ENCODE measurements at places on chromosomes 2 and 18.

DNA sequence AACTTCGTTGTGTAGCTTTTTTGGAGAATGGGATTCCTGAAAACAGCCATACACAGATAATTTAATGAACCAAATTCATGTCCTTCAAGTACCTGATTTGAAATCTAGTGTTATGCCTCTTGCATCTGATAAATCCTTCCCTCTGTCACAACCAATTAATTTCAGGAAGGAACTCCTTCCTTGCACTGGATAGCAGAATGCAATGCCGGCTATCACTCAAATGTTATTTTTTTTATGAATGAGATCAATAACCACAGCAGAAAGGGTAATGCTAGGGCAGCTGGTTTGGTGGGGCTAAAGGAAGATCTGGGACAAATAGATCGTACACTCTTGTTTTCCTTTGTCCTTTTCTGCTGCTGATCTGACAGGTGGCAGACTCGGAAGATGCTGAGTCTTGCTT, 899.5 kb upstream of the GYPC start:
- no peak for DNase-seq

DNA sequence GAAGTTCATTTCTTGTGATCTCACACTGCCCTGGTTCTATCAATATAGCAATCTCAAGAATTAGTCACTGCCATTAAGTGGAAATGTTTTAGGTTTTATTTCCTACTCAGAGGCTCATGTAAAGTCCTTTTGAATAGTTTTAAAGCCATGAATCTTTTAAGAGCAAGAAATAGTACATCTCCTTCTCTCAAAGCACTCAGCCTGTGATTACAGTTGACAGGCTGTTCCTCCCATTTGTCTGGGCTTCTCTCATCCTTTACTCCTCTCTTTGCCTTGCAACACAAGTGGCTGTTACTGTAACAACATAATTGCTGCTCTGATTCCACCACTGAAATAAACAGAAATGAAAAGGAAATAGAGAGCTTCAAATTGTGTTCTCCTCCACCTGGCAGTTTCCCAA, 18.4 kb downstream of the GRP start:
- DNase-seq, result no peak

GRCh38 chr18:11956371-11957308, 24.7 kb upstream of the IMPA2 start:
- no peak for DNase-seq

DNA sequence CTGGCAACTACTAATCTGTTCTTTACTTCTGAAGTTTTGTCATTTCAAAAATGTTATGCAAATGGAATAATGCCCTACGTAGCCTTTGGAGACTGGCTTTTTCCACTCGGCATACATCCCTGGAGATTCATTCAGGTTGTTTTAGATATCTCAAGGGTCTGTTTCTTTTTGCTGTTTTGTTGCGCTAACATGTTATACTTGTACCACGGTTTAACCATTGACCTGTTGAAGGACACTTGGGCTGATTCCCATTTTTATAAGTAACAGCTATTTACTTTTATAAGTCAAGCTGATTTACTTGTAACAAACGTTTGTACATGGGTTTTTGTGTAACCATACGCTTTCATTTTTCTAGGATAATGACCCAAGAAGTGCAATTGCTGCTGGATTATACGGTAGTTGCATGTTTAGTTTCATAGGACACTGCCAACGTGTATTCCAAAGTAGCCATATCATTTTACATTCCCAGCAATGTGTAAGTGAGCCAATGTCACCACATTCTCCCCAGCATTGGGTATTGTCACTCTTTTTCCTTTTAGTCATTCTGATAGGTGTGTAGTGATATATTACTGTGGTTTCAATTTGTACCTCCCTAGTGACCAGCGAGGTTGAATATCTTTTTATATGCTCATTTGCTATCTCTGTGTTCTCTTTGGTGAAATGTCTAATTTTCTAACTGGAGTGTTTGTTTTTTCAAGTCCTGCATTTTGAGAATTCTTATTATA, 36.5 kb upstream of the STAT4 start:
- DNase-seq, result no peak

GRCh38 chr2:219551441-219552381, 7.9 kb downstream of the TMEM198 start:
- DNase-seq, result no peak

- DNase-seq, result peak; percentile 22
These were observed 153.5 kb downstream of the ARHGAP15 start for GRCh38 chr2:143282684-143283083.

GRCh38 chr2:17272652-17273525, 245.4 kb downstream of the RAD51AP2 start:
- no peak for DNase-seq

GRCh38 chr2:229343661-229344060, 72.6 kb upstream of the PID1 start:
- DNase-seq, result no peak

GRCh38 chr2:105325389-105325963, 4.1 kb downstream of the TGFBRAP1 start:
- no peak for DNase-seq

GRCh38 chr2:129187343-129187742, 792.1 kb upstream of the RAB6C start:
- no peak for DNase-seq

- no peak for DNase-seq
These were observed 6.5 kb downstream of the NFATC1 start for GRCh38 chr18:79402209-79402576.

DNA sequence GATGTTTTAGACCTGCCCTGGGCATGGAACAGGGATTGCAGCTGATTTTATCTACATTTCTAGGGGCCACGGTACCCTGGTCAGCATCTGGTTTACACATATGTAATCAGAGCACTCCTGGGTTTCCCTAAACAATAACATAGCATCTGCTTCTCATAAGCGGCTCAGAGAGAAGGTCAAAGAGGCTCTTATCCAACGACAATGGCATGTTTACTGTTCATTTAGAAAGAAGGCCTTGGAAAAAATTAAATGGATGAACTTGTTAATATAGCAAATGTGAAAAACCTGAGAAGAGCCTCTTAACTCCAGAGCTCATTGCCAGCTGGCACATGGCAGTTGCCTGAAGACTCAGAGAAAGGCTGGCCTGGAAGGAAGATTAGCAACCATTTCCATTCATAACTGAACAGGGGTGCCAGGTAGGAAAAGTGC, 202.8 kb upstream of the THUMPD2 start:
- DNase-seq, result no peak

DNA sequence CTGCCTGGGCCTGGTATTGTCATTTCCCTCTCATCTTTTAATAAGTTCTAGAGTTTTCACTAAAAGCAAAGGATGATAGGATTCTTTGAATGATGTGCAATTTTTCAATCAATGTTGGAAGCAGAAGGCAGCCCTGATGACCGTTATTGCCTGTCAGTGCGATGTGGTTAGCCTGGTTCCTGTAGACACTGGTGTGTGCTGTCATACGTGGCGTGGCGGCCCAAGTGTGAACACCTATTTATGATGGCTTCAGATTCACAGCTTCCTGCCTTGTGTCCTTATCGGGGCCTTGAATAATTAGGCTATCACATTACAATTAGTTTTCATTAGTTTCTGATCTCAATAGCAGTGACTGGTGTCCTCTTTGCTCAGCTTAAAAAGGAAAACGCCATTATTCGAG, 218.5 kb downstream of the TPGS2 start:
- DNase-seq, result no peak

- DNase-seq, result peak; percentile 80
These were observed 2.1 kb downstream of the CTDP1 start for GRCh38 chr18:79681484-79682387.

GRCh38 chr2:207662203-207662602, 37.0 kb upstream of the METTL21A start:
- peak; percentile 13 for DNase-seq

- DNase-seq, result no peak
These were observed 32.1 kb upstream of the PTMA start for GRCh38 chr2:231676243-231676642.

DNA sequence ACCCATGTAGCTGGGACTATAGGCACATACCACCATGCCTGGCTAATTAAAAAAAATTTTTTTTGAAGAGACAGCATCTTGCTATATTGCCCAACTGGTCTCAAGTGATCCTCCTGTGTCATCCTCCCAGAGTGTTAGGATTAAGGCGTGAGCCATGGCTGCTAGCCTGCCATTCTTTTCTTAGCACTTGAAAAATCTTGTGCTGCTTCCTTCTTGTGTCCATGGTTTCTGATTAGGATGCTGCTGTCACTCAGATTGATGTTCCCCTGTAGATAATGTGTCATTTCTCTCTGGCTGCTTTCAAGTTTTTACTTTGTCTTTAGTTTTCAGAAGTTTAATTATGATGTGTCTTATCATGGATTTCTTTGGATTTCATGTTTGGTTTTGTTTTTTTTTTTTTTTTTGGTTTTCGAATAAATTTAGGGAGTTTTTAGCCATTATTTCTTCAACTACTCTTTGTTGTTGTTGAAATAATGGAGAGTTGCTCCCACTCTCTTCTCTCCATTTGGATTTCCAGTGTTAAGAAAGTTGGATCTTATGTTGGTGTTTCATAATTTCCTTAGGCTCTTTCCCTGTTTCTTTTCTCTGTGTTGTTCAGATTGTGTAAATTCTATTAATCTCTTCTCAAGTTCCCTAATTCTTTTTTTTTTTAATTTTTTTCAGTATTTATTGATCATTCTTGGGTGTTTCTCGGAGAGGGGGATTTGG, 2.5 kb downstream of the ATP9B start:
- no peak for DNase-seq

- peak; percentile 42 for DNase-seq
These were observed 20.4 kb upstream of the CD226 start for GRCh38 chr18:69968039-69968438.

DNA sequence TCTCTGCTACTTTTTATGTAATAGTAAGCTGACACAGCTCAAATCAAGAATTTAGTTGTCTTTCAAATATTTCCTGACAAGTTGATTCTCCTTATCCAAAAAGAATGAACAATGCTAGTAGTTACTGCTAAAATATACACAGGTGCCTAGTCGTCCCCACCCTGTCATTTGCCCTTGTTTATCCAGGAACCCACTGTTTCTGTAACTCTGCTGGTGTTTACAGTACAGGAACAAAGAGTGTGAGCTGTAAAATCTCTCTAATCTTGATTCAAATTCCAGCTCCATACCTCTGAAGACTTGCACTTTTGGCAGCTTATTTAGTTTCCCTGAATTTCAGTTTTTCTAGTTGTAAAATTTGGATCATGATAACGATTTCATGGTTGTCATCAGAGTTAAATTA, 21.1 kb upstream of the SCYGR2 start:
- no peak for DNase-seq

DNA sequence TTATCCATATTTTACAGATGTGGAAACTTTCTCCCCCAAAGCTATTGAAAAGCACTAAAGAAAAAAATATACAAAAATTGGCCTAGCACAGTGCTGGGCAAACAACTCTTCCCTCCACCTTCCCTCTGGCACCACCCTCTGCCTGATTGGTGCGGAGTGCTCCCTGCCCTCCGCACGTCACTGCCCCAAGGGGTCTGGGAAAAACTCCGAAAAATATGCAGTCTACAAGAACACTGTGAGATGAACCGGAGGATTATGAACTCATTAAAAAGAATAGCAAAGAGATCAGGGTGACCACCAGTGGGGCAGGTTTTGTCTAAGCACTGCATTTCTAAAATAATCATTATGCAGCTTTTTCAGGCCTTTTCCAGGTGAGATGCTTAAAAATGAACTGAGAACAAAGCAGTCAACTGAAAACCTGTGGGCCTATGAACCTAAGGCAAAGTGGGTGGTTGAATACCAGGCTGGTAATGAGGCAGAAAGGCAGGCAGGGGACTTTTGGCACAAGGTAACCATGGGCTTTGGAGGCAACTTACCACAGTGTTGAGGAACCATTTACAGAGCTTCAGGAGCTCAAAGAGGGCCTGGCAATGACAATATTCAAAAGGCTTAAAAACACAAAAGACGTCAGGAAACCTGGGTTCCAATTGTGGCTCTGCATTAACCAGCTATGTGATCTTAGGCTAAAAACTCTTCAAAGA, 57.5 kb downstream of the AAK1 start:
- no peak for DNase-seq

DNA sequence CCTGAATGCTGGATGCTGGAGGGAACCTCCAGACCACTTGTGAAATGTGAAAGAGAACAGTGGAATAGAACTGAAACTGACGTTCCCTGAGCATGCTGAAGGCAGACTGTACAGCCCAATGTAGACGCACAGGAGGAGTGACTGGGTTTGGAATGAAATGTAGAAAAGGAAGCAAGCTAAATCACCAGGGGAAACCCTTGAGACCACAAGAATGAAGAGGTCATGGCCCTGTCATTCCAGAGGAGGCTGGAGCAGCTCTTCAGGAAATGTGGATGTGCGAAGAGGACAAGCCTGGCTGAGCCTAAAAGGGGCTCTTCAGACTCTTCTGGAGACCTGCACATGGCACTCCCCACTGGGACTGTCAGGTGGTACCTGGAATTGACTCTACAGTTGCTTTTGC, 118.5 kb upstream of the ALPP start:
- no peak for DNase-seq

DNA sequence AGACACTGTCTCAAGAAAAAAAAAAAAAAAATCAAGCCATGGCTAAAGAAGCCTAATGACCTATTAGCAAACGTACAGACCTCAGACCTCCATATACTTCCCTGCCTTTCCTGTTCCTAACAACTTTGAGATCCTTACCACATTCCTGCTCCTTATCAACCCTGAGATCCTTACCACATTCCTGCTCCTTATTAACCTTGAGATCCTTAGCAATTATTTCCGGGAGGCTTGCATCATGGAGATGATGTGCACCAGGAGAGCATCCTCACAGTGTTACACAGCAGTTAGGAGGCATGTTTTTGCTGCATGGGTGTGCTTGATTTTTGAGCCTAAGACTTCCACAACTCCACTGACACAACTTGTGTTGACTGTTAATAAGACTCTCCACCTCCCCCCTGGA, 54.6 kb upstream of the RASGRP3 start:
- DNase-seq, result no peak

DNA sequence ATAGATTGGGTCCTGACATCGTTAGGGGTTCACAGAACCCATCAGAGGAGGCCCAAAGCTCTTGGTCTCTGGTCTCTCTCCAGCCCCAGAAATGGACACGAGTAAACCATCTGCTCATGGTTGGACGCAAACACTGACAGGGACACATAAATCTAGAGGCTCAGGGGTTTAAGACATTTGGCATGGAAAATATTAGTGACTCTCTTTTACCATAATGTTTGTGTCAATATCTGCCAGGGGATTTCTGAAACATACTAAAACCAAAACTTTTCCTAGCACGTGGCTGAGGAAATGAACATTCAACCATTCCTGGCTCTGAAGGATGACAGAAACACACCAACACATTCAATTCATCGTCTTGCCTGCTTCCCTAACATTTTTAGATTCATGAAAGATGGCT, 226.2 kb downstream of the SP3 start:
- no peak for DNase-seq

DNA sequence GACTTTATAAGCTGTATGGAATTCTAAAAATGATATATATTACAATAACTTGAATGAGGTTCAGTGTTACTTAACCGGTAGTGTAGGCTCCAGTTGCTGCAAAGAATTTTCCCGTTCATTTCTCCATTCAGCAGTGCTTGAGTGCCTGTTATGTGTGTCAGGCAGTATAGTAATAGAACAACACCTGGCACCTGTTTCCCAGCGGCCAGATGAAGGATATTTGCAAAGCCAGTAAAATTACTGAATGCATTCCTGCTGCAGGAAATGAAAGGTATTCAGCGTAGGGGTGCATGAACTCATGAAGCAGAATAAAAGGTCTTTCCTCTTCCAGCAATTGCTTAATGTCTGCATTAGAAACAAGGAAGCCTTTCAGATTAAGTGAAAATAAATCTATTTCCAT, 18.8 kb downstream of the YPEL5 start:
- DNase-seq, result no peak

- no peak for DNase-seq
These were observed 5.0 kb downstream of the LDLRAD4 start for GRCh38 chr18:13223311-13224143.

Measured in activated CD4-positive, alpha-beta T cell treated with anti-CD3 and anti-CD28 coated beads, Interleukin-2, Interleukin-6, amounts not matched to agents 100 ng/mL and 50 ng/mL, durations not matched to agents 16 hours and 8 hours (primary cell).